ENCODE measurements at places on chromosomes 6 and 20. TPM values are rescaled to one million over a fixed set of nuclear protein-coding genes. Genes with fewer than 3 reads are reported as not detected.
A peak's percentile ranks its signal among the peaks of the same experiment; 100 is the strongest.

DNA sequence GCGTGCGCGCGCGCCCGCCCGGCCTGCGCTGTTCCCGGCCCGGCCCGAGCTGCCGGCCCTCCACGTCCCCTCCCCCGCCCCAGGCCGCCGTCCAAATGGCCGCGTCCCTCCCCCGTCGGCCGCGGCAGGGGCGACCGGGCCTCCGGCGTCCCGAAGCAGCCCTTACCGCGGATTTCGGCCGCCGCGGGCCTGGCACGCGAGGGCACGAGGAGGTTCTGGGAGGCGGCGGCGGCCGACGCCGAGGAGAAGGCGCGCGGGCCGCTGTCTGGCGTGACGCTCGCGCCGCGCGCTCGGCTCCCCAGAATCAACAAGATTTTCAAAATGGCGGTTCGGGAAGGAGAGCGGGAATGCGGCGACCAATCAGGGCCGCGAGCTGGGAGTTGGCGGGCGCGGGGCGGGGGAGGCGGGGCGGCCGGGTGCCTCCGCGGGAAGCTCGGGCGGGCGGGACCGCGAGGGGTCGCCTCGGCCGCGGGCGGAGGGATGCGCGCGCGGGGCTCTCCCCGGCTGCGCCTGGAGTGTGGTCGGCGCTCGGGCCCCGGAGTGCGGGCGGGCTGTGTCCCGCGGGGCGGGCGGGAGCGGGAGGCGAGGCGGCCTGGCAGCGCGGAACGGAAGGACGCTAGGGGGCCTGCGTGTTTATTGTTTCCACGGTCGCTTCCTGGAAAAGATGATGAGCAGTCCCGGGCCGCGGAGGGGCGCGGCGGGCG is at the start of gene DEK:
Gene DEK, minus strand, starts transcription at position 312 of the 704 bp plus-strand sequence. CDS start 543 bp downstream, outside the sequence.
- DNase-seq, result peak; percentile 73

DNA sequence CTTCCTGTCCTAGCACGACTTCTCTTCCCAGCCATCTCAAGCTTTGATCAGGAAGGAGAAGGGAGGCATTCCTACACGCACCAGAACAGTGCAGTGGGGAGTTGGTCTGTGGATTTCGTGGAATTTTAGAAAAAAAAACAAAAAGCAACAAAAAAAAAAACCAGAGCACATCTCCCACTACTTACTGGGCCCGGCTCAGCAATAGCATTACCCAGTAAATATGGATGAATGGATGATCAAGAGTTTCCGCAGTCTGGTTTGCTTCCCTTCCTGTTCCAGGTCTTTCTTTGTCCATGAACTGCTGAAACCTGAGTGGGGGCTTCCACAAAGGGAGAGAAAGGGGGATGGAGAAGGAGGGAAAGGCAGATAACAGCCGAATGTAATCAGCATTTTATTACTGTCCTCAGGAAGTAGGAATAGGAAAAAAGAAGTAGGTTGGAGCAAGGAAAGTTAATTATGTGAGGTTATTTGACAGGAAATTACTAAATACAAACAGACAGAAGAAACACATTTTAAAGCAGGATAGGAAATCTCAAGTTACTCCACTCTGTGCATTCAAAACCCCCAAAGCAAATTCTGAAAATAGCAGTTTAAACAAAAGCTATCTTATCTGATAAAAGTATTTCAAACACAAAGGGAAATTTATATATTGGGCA is 349.0 kb downstream of the PRL start:
- no peak for DNase-seq

DNA sequence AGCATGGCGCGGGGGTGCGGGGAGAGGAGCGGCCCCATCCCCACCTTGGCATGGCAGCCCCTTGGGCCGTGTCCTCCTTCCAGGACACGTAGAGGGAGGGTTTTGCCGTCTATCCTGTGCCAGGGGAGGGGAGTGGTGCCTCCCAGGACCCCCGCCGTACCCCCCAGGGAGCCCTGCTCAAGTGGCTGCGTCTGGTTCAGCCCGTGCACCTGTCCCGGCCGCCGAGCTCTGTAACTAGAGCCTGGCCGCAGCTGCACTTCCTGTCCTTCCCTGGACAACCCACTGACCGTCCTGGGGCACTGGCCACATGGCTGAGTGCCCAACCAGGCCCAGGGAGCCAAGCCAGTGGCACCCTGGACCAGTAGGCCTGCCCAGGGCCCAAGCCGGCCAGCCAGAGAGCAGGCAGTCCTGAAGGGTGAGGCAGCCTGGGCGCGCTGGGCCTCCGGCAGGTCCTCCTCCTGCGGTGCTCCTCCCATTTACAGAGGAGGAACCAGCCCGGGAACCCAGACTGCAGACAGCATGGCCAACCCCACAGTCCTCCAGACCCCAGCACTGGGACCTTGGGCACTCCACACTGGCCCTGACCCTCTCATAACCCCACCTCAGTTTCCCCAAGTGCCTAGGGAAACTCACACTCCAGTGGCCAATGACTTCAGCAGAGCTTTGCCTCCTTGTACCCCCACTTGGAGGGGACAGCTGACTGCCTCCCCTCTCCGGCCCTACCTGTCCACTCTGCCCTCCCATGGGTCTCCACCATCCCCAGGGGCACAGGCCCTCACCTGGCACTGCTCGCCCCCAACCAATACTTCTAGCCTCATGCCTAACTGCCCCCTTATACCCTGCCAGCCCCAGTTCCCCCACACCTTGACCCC is 8.7 kb downstream of the LAMA5 start:
- no peak for DNase-seq

DNA sequence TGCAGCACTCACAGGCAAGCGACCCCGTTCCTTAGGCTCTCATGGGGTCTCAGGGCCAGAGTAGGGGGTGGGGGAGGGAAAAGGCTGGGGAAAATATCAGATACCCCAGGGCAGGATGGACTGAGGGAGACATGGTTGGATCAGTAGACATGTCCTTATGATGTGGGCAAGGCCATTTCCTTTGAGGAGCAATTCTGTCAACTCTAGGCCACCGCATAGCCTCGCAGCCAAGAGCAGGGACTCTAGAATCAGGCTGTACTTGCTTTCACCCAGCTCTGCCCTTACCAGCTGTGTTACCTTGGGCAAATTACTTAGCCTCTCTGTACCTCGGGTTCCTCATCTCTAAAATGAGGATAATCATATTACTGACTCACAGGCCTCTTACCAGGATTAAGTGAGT is 2.2 kb upstream of the MAPK13 start:
- DNase-seq, result no peak

GRCh38 chr6:110674096-110674495 is 141.2 kb downstream of the CDK19 start:
- DNase-seq, result no peak

The FAM209B gene
- polyA plus RNA-seq, result 1.7 TPM

The PRR18 gene
- not detected for polyA plus RNA-seq

The CST4 gene
- polyA plus RNA-seq, result not detected

The HSPA1A gene
- polyA plus RNA-seq, result 17.3 TPM

Data from naive thymus-derived CD8-positive, alpha-beta T cell (primary cell).